ENCODE measurements at places on chromosomes 1 and 21.

DNA sequence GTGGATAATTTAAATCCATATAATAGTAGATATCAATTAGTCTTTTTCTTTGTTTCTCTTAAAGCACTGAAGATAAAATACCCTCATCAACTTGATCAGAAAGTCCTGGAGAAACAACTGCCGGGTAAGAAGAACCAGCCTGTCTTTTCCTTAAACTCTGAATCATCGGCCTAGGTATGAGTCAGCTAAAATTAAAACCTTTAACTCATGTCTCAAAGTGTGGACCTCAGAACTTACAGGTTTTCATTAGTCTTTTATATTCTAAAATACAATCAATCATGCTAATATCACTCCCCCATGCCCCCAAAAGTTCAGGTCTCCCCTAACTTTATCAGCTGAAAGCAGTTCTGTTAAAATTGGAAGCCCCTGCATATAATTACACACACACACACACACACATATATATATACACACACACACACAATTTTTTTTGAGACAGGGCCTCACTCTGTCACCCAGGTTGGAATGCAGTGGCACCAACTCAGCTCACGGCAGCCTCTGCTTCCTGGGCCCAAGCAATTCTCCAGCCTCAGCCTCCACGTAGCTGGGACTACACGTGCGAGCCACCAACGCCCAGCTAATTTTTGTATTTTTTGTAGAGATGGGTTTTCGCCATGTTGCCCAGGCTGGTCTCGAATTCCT lies 61.3 kb downstream of the B3GALNT2 start:
- no peak for DNase-seq

DNA sequence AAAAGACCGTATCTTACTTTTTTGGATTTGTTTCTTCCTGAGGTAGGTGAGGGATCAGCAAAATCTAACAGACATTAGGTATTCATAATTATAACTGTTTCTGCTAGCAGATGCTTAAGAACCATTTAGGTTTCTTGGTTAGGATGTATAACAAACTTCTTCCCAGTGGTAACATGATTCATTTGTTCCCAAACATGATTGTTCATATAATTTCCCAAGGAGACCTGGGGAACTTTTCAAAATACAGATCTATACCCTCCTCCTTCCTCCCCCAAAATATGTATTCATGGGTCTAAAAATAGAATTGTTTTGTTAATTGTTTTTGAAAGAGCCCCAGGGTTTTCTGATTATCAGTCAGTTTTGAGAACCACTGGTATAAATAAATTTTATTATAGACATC lies 228.2 kb downstream of the COP1 start:
- no peak for DNase-seq

DNA sequence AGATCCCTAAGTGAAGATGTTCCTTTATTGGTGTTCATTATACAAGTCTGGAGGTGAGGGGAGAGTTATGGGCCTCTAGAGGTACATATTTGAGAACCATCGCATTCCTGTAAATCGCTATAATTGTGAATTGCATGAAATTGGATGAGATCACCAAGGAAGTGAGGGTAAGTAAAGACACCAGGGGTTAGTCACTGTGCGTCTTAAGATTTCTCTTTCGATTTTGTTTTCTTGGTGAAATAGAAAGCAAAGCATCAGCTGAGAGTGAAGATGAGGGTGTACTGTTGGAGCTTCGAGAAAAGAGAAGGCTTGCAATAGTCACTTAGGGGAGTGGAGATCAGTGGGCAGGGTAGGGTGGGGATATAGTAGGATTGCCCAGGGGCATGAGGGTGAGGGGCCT lies 82.1 kb downstream of the RAVER2 start:
- DNase-seq = peak; percentile 66

GRCh38 chr1:77308889-77309621 lies 27.2 kb downstream of the AK5 start:
- DNase-seq = peak; percentile 6

DNA sequence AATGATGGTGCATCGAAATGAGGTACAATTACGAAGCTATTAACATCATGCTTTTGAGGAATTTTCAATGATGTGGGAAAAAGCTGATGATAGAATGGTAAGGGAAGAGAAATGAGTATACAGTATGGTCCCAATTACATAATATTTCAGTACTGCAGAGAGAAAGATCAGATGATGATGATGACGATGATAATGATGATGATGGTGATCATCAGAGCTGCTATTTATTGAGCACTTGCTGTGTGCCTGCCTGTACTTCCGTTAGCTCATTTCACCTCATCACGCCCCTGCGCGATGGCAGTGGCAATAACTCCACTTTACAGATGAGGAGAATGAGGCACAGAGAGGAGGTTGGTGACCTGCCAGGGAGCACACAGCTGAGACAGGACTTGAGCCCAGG lies 620.8 kb downstream of the MATN1 start:
- no peak for DNase-seq

GRCh38 chr1:51648180-51649109 lies 31.6 kb downstream of the OSBPL9 start:
- no peak for DNase-seq

Data from CD4-positive, alpha-beta T cell treated with Interleukin-4 for 1 hour (primary cell).